ENCODE measurements at places on chromosomes 6 and 20. TPM values are rescaled to one million over a fixed set of nuclear protein-coding genes. Genes with fewer than 3 reads are reported as not detected.

DNA sequence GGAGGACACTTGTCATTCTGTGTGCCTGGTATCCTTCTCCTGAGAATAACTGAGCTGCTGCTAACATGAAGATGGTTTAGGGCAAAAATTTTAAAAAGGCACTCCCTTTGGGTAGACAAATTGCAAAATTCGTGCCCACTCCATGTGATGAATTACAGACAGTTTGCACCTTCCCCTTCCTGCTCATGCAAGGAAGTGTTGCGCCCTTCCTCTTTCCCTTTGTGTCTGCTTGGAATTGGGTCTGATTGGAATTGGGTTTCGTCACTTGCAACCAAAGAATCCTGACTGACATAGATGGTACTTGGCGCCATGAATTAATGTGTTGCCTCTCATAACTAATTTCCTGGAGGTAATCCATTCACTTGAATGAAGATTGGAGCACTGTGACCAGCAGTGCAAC is 62.3 kb upstream of the SHLD1 start:
- H3K4me1 ChIP-seq, result no peaks in the 10 kb centered on the region
- H3K36me3 ChIP-seq, result no peaks in the 10 kb centered on the region
- H3K4me3 ChIP-seq, result no peak overlapping the region
- no peak for DNase-seq
- no peaks in the 10 kb centered on the region for H3K27me3 ChIP-seq
- no peak overlapping the region for H3K27ac ChIP-seq

DNA sequence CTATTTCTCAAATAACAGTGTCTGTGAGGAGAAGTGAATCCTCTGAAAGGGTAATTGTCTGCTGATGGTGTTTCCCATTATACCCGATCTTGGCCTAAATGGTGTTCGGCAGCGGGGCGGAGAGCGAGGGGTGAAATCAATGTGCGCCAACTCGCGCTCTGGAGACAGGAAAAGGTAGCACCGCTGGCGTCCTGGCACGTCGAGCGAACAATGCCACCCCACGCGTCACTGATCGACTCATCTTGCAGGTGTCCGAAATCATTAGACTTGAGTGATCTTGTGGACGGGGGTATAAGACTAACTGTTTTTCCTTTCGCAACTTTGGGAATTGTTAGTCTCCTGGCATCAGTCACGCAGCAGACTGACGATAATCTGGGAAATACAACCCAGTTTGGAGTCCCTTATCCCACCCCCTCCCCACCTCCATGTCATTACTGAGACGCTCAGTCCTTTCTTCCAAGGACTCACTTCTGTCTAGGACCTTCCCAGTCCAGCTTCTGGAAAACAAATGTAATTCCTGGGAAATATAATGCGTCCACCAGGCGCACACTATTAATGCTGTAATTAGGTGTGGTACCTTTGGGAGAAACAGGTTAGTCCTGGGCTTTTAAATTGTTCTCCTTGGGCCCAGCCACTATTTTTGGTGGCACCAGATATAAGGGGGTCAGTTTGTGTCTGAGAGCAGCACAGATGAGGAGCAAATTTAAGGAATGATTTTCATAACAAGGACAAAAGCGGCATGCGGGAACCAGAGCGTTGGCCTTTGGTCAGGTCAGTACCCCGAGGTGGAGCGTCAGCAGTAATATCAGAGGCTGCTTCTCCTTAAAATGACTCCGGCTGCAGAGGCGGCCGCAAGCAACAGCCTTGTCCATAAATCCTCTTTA is 2.3 kb downstream of the LINC00237 start:
- H3K36me3 ChIP-seq, result no peaks in the 10 kb centered on the region
- H3K27ac ChIP-seq, result no peak overlapping the region
- no peak for DNase-seq
- H3K4me1 ChIP-seq, result peaks cover 14% of the 10 kb centered on the region
- peaks cover 94% of the 10 kb centered on the region for H3K27me3 ChIP-seq

GRCh38 chr6:128883906-128884305 is 968 bp downstream of the LAMA2 start:
- H3K27me3 ChIP-seq, result peaks cover 43% of the 10 kb centered on the region
- no peak overlapping the region for H3K4me3 ChIP-seq
- peaks cover 3% of the 10 kb centered on the region for H3K4me1 ChIP-seq
- H3K36me3 ChIP-seq, result no peaks in the 10 kb centered on the region

GRCh38 chr6:42241915-42242314 is 24.3 kb upstream of the MRPS10 start:
- H3K4me1 ChIP-seq, result no peaks in the 10 kb centered on the region
- no peaks in the 10 kb centered on the region for H3K27me3 ChIP-seq
- H3K36me3 ChIP-seq, result peaks cover 4% of the 10 kb centered on the region
- H3K4me3 ChIP-seq, result no peak overlapping the region
- DNase-seq, result no peak
- no peak overlapping the region for H3K27ac ChIP-seq

DNA sequence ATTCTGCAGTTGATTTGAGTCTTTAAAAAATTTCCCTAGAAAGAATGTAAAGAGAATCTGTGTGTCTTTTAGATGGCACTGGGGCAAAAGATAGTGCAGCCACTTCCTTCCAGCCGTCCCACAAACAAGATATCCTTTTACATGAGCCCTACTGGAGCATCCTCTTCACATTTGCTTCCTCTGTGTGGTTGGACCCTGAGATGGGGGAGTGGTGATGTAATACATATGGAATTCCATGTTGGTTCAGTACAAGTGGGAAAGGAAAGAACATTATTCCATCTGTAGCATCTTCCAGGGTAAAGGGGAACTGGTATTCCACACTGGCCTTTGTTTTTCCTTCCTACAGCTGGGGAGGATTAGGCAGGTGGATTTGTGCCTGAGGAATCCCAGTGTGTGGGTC is 78.9 kb upstream of the ISM1 start:
- H3K4me3 ChIP-seq, result no peak overlapping the region
- H3K27ac ChIP-seq, result no peak overlapping the region
- H3K27me3 ChIP-seq, result no peaks in the 10 kb centered on the region
- DNase-seq, result no peak
- H3K4me1 ChIP-seq, result peaks cover 5% of the 10 kb centered on the region

GRCh38 chr6:157454762-157455714 is 74.0 kb downstream of the ZDHHC14 start:
- H3K27ac ChIP-seq, result peak overlapping the region; percentile 18
- no peak for DNase-seq
- H3K4me1 ChIP-seq, result peaks cover 8% of the 10 kb centered on the region
- H3K36me3 ChIP-seq, result no peaks in the 10 kb centered on the region

DNA sequence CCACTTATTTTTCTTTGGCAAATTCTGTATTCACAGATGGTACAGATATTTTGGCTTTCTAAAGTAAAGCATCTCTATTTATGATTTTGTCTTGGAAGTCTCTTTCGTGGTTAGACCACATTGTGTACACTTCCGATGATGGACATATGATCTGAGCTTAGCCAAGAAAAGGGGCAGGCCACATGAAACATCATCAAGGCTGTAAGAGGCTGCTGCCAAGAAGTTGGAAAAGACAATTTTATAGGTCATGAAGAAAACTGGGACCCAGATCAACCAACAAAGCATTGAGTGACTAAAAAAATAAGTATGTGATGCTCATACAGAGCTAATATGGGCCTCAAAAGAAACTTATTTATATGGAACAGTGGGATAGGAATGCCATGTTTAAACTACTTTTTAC is 266.4 kb downstream of the HAO1 start:
- no peaks in the 10 kb centered on the region for H3K4me1 ChIP-seq
- no peak for DNase-seq
- peaks cover 5% of the 10 kb centered on the region for H3K27me3 ChIP-seq
- H3K27ac ChIP-seq, result no peak overlapping the region

GRCh38 chr20:18717062-18717461 is 96.5 kb upstream of the SCP2D1 start:
- H3K36me3 ChIP-seq, result peaks cover 4% of the 10 kb centered on the region
- H3K4me3 ChIP-seq, result no peak overlapping the region
- H3K27me3 ChIP-seq, result no peaks in the 10 kb centered on the region

DNA sequence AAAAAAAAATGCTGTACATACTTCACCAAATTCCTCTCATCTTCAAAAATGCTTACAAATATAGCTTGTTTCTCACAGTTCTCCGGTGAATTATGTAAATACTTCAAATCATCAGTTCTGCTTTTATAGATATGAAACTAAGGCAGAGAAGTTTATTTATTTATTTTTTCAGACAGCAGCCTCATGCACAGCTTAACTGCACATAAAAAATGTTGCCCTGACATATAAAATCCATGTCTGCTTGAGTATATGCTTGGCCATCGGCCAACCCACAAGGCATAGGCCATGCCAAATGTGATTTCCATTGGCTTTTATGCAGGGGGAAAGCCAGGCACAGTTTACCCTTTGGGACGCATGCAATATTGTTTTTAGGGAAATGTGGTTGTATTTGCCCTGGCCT is 57.3 kb upstream of the PHACTR2 start:
- H3K27ac ChIP-seq, result no peak overlapping the region
- peaks cover 9% of the 10 kb centered on the region for H3K4me1 ChIP-seq
- H3K27me3 ChIP-seq, result no peaks in the 10 kb centered on the region

DNA sequence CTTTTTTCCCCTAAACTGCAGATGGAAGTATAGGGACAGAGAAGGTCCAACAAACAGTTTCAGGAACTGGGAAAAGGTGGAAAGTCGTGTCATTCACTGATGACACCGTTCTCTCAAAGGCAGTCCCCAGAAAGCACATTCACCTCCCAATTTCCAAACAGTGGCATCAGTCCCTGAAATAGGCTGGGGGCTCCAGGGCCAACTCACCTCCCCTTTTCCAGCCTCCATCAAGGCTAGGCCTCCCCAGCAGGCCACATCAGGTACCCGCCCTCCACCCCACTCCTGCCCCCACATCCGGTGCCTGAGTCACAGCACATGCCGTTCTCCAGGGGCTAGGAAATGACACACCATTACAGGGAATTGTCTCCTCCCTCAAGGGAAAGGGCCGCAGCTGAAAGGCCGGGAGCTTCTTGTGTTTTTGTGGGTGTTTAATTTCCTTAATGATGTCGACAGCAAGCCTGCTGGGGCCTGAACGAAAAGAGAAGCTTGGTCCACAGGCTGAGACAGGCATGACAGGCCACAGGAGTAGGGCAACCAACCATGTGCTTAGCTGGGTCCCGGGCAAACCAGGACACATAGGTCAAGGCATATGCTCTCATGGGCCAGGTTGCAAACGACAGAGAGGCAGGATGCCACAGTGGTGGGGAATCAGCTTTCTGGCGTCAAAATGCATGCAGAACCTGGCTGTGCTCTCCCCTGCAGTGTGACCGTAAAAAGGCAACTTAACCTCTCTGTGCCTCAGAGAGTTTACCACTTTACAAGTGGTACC is 39.2 kb downstream of the ZMYND8 start:
- H3K36me3 ChIP-seq, result peaks cover 6% of the 10 kb centered on the region
- H3K27me3 ChIP-seq, result no peaks in the 10 kb centered on the region
- H3K4me3 ChIP-seq, result no peak overlapping the region
- H3K4me1 ChIP-seq, result peaks cover 66% of the 10 kb centered on the region
- H3K27ac ChIP-seq, result peak overlapping the region; percentile 99

GRCh38 chr6:47634210-47635047 is 64.0 kb upstream of the ADGRF4 start:
- peaks cover 9% of the 10 kb centered on the region for H3K36me3 ChIP-seq
- H3K4me3 ChIP-seq, result peak overlapping the region; percentile 62
- H3K27ac ChIP-seq, result peak overlapping the region; percentile 94
- peaks cover 24% of the 10 kb centered on the region for H3K4me1 ChIP-seq

GRCh38 chr6:74578339-74578738 is 627.5 kb downstream of the COL12A1 start:
- no peak overlapping the region for H3K4me3 ChIP-seq
- DNase-seq, result no peak
- peaks cover 11% of the 10 kb centered on the region for H3K4me1 ChIP-seq
- H3K36me3 ChIP-seq, result no peaks in the 10 kb centered on the region
- H3K27ac ChIP-seq, result no peak overlapping the region
- H3K27me3 ChIP-seq, result no peaks in the 10 kb centered on the region

GRCh38 chr6:27865850-27866356 is 46.3 kb downstream of the OR2B2 start:
- H3K27ac ChIP-seq, result peak overlapping the region; percentile 98
- DNase-seq, result no peak
- H3K36me3 ChIP-seq, result peaks cover 10% of the 10 kb centered on the region
- H3K4me1 ChIP-seq, result peaks cover 18% of the 10 kb centered on the region

DNA sequence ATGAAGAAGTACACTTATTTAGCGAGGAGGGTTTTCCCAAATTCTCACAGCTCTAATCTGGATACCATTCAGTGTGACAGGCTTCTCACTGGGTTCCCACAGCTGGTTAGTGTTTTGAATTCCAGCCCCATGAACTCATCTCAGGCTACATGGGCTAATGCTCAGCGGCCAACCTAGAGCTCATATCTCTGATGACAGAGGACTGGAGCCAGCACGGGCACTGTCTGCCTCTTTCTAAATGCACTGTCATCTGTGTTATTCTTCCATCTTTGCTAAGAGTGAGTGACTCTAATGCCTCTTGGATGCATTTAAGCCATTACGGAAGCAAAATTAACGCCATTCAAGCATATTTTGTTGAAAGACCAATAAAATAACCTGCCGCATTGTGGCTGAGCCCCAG is 308.9 kb upstream of the JAG1 start:
- no peaks in the 10 kb centered on the region for H3K27me3 ChIP-seq
- no peak overlapping the region for H3K27ac ChIP-seq
- H3K36me3 ChIP-seq, result no peaks in the 10 kb centered on the region
- no peak overlapping the region for H3K4me3 ChIP-seq
- DNase-seq, result no peak

- H3K4me1 ChIP-seq, result peaks cover 5% of the 10 kb centered on the region
- no peak for DNase-seq
- H3K36me3 ChIP-seq, result no peaks in the 10 kb centered on the region
Measured at GRCh38 chr20:64052987-64053840, 3.8 kb upstream of the SOX18 start.

- peak overlapping the region; percentile 44 for H3K27ac ChIP-seq
- no peak overlapping the region for H3K4me3 ChIP-seq
- peaks cover 14% of the 10 kb centered on the region for H3K4me1 ChIP-seq
- peaks cover 20% of the 10 kb centered on the region for H3K27me3 ChIP-seq
- no peaks in the 10 kb centered on the region for H3K36me3 ChIP-seq
Measured at GRCh38 chr20:1831096-1831495, 64.1 kb upstream of the SIRPA start.

Gene NCOA5
- total RNA-seq, result 58.7 TPM

Gene CTNNBL1
- total RNA-seq, result 60.4 TPM

Gene PDRG1
- 23.8 TPM for total RNA-seq

Gene SLC44A4
- 17.5 TPM for total RNA-seq

Gene DUSP15
- 13.2 TPM for total RNA-seq

Gene GABRR2
- 0.47 TPM for total RNA-seq

Gene TPX2
- 71.9 TPM for total RNA-seq

Gene PSORS1C2
- not detected for total RNA-seq
